ENCODE measurements at places on chromosomes 5 and 9. TPM values are rescaled to one million over a fixed set of nuclear protein-coding genes. Genes with fewer than 3 reads are reported as not detected.

The TEK gene
- total RNA-seq: not detected

The AJM1 gene
- 5.1 TPM for total RNA-seq

The CYSRT1 gene
- total RNA-seq: 1.2 TPM

The SH3GLB2 gene
- total RNA-seq: 183 TPM

The SPOCK1 gene
- total RNA-seq: 32.9 TPM

The OXCT1 gene
- total RNA-seq: 19.9 TPM

The ZNF367 gene
- total RNA-seq: 5.3 TPM

The C9 gene
- not detected for total RNA-seq

The ABO gene
- 10.3 TPM for total RNA-seq

The MLANA gene
- total RNA-seq: not detected

DNA sequence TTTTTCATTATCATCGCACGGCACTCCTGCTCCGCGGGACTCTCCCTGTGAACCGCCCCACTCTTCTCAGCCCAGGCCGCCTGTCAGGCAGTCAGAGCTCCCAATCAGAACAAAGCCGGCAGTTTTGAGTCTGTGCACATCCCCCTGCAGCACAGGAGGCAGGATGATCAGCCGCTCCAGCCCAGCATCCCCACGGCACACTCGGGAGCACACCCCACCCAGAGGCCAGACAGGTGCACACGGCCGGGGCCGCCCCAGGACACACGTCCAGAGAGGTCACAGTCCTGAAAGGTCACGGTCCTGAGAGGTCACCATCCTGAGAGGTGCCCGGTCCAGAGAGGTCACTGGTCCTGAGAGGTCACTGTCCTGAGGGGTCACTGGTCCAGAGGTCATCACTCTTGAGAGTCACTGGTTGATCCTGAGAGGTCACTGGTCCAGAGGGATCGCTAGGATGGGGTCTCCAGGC lies 8.4 kb downstream of the TPPP start:
- DNase-seq: no peak

DNA sequence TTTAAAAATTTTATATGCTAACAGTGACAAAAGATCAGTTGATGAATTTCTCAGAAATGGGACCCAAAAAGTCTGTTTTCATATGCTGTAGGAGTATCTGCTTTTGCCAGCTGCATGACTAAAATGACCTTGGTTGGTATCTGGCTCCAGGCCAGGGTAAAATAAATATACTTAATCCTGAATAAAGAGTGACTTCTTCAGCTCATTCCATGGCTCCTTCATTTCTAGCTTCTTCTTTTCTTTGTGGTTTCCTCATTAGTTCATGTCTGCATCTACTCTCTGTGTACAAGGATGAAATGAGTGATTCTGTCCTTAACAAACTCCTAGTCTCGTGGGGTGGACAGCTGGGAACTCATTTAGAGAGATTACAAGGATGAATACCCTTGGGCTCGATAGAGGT lies 36.0 kb downstream of the RCL1 start:
- no peak for DNase-seq

- DNase-seq: no peak
Observed at GRCh38 chr5:41093803-41094202, 22.7 kb upstream of the MROH2B start.

DNA sequence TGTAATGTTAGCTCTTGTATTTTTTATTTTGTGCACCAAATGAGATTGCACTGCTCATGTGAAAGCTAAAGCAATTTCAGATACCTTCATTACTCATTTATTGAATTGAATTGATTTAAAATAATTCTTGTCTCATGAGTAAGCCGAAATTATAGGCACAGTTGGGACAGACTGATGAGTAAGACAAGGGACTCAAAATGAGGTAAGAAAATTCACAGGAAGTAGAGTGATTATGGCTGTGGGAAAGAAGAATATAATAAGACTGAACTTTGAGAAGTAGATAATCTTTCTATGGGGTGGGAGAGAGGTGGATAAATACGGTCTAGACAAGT lies 51.1 kb downstream of the NUDT12 start:
- no peak for DNase-seq

DNA sequence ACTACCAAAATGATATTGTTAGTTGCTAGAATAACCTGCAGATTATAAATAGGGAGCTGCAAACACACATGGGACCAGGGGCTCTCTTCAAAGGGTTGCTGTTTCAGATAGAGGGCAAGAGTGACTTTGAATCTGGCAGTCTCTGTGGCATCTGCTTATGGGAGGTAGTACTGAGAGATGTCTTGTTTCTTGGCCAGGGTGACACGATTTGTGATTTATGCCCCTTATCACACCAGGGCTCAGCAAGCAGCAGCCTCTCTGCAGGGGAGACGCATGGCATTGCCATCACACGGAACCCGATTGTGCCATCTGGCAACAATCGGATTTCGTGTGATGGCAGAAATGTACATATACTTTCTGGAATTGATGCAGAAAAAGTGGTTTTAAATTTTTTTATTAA lies 615.6 kb downstream of the ZNF608 start:
- DNase-seq: no peak

DNA sequence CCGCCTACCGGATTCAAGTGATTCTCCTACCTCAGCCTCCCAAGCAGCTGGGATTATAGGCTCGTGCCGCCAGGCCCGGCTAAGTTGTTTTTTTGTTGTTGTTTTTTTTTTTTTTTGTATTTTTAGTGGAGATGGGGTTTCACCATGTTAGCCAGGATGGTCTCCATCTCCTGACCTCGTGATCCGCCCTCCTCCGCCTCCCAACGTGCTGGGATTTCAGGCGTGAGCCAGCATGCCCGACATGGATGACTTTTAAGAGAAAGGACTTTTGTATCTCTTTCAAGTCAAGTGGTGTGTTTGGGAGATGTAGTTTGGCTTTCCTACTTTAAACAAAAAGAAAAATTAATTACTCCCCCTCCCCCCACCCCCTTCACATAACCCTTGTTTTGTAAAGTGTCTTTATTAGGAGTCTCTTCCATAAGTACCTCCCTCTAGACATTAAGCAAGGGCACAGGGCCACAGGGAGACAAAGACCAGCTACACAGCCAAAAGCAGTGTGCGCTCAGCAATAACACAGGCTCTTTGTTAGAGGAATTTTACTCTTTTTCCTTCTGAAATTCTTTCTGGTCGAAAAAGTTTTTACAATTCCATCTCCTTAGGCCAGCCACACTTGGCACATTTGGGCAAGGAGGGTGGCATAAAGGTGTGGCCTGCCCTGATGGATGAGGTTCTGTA lies 31.2 kb downstream of the JAKMIP2 start:
- no peak for DNase-seq

DNA sequence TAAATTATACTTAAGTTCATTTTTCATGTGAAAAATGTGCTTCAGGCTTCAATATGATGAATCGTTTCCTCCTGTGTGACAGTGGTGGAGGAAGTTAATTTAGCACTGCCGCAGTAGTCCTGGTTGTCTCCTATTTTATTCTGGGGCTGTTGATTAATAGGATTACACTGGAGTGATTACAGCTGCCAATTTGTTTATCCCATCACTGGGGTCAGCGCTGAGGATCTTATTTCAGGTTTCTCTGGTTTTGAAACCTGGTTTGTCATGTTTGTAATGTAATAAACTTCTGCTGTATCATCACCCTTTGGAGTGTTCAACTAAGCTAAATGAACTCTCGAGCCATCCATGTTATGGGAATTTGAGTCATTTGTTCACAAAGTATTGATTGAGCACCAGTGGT lies 241.7 kb upstream of the KCNN2 start:
- DNase-seq: no peak

DNA sequence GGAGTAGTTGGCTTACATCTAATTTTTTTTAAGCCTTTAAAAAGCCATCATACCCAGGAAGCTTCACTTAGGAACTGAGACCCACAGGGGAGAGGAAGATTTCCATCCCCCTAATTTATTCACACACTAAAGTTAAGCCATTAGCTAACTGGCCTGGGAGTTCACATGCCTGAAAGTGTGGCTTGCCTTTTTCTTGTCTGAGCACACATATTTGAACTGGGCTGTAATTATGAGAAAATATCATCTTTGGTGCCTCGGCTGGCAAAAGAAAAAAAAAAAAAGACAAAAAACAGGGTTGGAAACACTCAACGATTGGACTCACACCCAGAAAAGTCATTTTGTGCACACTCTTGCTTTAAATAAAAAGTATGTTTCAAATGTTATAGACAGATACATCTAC lies 847.3 kb downstream of the MAT2B start:
- no peak for DNase-seq

DNA sequence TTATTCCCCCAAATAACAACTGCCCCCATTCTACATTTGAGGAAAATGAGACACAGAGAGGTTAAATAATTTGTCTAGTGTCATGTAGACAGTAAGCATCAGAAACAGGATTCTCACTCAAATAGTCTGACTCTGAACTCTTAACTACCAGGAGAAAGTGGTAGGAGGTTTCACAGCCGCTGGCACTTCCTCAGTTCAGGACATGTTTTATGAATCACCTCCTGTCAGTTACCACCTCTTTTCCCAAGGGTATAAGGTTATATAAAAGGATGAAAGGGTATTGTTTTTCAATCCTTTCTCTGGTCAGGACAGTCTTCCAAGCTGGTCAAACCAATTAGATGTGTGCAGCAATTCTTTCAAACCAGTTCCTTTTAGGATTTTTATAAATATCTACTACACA lies 52.1 kb downstream of the TSSK1B start:
- no peak for DNase-seq

DNA sequence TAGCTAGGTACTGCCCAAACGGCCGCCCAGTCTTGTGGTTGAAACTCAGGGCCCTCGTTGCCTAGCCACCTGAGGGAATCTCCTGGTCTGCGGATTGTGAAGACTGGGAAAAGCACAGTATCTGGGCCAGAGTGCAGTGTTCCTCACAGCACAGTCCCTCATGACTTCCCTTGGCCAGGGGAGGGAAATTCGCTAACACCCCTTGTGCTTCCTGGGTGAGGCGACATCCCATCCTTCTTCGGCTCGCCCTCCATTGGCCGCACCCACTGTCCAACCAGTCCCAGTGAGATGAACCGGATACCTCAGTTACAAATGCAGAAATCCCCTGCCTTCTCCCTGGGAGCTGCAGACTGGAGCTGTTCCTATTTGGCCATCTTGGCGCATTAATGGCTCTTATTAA lies 250.5 kb downstream of the FER start:
- DNase-seq: no peak

DNA sequence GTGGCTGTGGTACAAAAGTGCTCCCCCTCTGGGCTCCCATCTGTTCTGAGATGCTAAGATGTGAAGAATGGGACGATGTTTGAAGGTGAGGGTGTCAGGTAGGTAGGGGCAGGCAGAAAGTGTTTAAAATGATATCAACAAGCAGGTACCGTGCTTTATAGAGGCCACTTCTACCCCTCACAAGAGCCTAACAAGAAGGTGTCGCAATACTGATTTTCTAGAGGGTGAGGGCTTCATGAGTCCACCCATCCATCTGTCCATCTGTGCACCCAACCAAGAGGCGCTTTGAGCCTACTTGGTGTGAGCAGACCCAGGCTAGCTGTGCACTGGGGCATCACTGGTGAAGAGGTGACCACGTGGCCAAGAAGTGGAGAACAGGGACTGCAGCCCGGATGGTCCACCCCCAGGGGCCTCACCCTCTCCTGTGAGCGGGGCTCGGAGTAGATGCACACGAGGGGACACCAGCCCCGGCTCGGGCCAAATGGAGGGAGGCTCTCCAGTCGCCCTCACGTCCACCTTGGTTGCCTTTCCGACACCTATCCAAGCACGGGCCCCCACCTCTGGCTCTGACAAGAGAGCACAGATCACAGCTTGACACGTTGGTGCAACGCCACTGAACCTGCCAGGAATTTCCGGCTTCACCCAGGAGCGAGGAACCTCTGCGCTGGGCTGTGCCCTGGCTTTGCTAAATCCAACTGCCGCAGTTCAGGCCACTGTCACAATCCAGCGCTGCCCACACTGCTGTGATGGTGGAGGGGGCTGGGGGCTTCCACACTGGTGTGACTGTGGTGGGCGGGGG lies 34.5 kb downstream of the CRB2 start:
- DNase-seq: no peak

DNA sequence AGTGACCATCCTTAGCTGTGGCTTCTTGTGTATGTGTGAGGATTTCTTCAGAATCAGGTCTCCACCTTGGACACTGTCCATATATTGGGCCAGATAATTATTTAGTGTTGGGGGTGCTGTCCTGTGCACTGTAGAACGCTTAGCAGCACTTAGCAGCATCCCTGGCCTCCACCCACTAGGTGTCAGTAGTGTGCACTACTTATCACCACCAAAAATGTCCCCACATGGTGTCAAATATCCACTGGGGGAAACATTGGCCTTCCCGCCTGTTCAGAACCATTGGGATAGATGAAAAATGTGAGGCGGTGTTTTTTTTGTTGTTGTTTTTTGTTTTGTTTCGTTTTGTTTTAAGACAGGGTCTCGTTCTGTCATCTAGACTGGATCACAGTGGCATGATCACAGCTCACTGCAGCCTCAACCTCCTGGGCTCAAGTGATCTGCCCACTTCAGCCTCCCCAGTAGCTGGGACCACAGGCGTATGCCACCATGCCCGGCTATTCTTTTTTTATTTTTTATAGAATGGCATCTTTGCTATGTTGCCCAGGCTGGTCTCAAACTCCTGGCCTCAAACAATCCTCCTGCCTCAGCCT lies 67.7 kb downstream of the TENT4A start:
- no peak for DNase-seq

DNA sequence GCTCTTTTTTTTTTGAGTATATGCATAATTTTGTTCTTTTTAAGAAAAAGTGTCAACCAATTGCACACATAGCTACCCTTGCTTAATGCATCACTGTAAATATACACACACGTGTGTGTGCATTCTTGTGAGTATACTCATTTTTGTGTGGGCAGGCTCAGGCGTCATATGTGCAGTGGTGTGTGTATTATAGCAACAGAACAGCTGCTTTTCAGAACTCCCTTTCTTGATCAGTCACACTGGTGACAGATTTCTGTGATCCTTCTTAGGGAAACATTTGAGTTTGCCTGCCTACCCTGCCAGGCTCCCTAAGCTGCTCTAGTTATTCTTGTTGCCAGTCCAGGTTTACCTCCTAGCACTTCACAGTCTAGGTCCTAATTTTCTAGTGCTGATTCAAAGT lies 287.0 kb upstream of the SEMA6A start:
- DNase-seq: no peak

DNA sequence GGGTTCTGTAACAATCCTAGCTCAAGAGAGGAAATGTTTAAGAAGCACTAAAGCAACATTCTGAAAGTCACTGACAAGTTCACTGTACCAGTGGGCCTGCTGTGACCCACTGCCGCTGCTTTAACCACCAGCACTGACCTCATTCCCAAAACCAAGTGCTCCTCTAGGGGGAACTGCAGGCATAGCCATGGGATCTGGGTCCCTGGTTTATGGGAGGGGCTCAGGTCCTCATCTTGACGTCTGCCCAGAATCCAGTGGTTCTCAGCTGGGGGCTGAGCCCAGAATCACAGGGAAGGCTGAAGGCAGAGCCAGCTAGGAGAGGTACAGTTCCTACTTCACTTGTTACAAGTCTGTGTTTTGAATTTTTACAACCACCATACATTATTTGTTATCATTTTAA lies 36.1 kb upstream of the SLC2A8 start:
- DNase-seq: no peak

GRCh38 chr9:78866207-78867132 lies 569.5 kb downstream of the PSAT1 start:
- DNase-seq: no peak

- DNase-seq: no peak
Observed at GRCh38 chr5:76029739-76030138, 53.4 kb upstream of the SV2C start.

- DNase-seq: no peak
Observed at GRCh38 chr5:143037071-143037470, 266.9 kb downstream of the ARHGAP26 start.
